ENCODE measurements at places on chromosomes 2 and 18.

- DNase-seq, result no peak
These were observed 52.9 kb downstream of the SATB2 start for GRCh38 chr2:199404841-199405240.

- DNase-seq, result no peak
These were observed 207.2 kb downstream of the SLC8A1 start for GRCh38 chr2:40244675-40245074.

DNA sequence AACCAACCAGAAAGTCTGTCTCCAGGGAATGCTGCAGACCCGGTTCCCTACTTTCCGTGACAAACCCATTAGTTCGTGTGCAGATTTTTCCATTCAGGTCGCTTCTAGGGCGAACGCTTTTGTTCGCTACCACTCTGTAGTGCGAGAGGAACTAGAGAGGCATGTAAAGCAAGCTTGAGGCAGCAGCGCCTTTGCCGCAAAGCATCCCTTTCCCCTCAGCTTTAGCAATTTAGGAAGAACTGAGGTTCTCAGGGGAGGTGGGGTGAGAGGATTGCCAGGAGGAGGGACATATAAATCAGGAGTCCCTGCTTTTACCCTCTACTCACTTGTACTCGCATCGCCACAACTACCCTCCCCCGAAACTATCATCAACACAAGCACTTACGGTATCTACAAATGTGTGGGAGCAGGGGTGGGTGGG lies 748 bp upstream of the ZNF804A start:
- no peak for DNase-seq

DNA sequence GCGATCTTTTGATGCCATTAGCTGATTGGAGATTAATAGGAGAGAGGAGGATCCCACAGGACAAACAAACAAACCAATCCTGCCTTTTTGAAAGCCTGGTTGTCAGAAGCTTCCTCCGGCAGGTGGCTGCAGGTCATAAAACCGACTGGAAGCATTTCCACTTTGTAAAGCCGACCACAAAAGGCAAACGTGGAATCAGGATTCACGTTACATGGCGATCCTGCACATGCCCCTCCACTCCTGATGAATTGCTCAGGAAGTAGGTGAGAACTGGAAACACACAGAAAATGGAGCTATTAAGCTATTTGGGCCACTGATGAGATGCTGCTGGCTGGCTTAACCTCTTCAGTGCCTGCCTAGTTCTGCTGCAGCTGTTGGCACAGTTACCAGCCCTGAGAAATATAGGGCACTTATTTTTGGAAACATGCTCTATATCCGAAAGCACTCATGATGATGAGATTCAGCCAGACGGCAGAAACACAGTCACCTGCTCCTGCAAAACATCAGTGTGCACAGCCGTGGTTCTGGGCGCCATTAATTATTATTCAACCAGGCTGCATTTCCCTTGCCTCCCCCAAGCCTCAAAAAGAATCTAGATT lies 110.3 kb upstream of the ST6GAL2 start:
- no peak for DNase-seq

DNA sequence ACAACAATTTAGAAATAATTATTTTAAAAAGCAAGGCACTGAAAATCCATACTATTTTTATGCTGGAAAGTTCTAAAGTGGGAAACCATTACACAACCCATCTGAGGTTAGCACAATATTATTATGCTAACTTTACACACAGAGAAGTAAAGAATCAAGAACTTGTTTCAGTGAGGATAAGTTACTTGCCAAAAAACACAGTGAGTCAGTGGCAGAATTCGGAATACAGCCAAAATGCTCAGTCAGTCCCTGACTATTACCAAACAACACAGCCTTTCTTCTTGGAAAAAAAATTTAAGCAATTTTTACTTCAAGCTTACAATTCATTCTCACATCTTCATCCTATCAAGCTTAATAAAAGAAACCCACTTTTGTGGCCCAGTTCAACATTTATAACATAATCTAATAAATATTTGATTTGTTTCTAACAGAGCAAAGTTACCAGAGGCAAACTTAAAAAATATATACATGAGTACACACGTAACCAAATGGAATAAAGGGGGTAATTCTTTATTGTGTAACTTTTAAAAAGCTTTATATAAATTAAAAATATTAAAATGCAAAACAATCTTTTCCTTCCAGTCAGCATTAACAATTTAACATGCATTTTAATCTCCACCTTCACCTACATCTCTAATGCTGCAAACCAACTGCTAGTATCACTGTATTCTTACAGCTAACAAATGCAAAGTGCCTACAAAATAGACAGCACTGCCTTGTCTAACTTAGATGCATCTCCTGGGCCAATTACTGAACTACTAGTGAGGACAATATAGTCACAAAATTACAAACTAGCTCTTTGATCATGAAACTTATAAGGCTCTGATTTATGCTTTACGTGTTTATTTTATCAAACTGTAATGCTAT lies 55.2 kb downstream of the CCDC88A start:
- DNase-seq, result no peak

DNA sequence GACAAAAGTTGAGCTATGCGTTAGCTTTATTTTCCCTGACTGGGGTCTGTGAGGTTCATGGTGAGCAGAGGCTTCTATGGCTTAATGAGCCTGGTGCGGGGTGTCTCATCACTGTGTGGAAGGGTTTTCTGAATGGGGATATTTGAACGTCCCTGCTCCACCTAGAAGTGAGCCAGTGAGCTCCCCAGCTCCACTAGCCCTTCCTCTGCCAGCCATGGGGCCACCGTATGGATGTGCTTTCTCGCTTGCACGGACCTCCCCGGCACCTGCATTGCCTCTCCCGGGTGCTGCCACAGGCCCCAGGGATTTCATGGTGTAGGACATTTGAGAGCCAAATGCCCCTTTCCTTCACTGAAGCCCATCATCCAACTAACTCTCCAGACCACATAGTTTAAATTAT lies 37.8 kb downstream of the CYP26B1 start:
- DNase-seq, result no peak

GRCh38 chr18:74140582-74140981 lies 7.1 kb downstream of the FBXO15 start:
- no peak for DNase-seq

DNA sequence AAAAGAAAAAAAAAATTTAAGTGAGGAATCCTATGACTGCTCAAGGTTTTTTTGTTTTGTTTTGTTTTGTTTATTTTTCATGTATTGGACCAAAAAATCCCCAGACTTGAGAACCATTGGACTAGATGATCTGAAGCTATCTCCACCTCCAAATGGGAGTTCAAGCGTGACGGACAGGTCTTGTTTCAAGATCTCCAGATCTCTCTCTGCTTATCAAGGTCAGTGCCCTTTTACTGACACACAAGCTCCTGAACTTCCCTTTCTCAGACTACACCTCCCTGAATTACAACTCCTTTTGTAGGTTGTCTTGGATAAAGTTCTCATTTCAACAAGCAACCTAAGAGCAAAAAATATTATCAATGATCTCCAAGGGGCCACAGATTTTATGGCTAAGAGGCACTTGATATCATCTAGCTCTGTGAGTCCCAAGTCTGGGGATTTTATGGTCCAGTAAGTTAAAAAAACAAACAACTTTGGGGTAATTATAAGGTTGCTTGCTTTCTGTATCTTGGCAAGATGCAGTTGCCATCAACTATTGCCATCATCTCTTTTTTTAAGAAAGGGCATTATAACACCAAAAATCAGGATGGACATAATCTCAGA lies 396.0 kb upstream of the ATP5MC3 start:
- no peak for DNase-seq

DNA sequence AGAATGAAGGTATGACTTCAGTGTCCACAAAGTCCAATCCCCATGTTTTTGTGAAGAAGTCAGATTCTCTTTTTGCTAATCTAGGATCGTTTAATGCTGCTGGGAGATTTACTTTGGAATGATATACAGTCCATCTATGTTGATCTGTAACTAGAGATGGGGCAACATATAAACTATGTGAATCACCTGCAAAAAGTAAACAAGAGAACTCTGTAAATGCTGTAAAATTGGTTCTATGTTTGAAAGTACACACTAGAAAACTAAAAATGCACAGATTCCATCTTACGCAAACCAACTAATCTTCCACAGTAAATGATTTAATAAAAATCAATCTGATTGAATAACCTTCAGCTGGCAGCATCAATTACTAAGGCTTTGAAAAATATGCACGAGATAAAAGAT lies 37.5 kb downstream of the VPS54 start:
- no peak for DNase-seq

DNA sequence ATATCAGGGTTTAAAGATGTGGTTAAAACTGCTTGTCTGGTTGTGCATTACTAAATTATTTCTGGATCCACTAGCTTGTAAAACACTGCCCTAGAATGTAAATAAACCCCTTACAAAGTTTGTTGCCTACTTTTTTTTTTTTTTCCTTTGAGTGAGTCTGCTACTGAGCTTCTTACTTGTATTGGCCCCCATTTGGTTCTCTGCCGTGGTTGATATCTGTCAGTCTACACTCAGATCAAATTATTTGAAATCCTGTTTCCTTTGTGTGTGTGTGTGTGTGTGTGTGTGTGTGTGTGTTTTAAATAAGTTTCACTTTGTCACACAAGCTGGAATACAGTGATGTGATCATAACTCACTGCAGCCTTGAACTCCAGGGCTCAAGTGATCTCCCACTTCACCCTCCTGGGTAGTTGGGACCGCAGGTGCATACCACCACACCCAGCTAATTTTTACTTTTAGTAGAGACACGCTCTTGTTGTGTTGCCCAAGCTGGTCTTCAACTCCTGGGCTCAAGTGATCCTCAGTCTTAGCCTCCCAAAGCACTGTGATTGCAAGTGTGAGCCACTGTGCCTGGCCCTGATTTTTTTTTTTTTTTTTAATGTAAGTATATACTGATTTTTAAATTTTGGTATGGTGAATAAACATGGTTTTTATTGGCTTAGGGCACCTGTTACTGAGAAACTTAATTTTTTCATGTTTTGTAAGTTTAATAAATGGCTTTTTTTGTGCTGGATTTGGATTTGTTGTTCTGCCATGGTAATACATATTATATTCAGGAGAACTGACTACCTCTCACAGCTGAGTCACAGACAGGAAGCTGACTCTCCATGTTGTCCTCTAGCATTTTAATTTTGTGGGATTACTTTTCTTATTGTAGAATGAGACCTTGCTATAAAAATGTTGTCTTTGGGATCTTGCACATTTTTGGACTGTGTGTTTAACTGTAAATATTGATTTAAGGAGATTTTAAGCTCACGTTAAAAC lies 48.5 kb downstream of the MAP4K4 start:
- no peak for DNase-seq

- no peak for DNase-seq
These were observed 57.1 kb downstream of the ZFP36L2 start for GRCh38 chr2:43169099-43169945.

GRCh38 chr2:240325016-240326007 lies 110.2 kb upstream of the GPC1 start:
- DNase-seq, result no peak

DNA sequence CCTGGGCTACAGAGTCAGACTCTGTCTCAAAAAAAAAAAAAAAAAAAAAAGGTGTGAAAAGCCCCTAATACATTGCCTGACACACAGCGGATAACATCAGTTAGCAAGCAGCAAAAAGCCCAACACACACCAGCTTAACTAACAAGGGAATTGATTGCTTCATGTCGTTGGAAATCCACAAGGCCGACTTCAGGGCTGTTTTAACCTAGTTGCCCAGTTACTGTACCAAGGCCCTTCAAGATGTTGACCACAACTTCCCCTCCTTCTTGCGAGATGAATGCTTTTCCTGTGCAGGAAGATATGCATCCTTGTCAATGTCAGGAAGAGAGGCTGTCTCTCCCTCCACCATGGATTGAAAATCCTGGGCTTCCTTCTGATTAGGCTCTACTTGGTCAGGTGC lies 202.9 kb downstream of the MIB1 start:
- no peak for DNase-seq

GRCh38 chr2:200861617-200862155 lies 2.8 kb downstream of the CLK1 start:
- DNase-seq, result no peak

- DNase-seq, result no peak
These were observed 38.8 kb downstream of the ZEB2 start for GRCh38 chr2:144481109-144481508.

DNA sequence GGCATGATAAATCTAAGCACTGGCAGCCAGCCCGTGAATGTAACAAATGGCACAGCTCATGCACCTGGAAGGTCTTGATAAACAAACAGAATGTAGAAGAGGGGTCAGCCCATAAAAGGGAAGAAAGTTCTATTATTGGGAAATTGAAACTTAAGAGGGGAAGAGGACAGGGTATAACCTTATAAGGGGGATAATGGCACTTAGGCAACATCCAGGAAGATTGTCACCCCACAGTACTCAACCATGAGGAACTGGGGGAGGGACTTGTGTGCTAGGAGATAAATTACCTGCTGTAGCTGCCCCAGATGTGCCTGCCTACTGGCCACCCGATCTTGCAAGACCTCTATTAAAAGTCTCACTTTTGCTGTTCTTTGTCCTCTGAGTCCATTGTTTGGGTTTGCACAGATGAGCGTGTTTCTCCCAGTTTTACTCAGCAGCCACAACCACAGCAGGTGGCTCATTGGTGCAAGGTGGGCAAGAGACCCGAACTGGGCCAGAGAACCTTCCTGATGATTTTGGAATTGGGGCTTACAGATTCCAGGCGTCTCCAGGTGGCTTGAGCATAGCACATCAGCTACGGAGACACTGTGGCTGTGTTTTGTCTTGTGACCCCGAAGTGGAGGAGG lies 79.0 kb upstream of the TAF1B start:
- no peak for DNase-seq

- no peak for DNase-seq
These were observed 55.9 kb downstream of the TTC21B start for GRCh38 chr2:165897726-165898125.

DNA sequence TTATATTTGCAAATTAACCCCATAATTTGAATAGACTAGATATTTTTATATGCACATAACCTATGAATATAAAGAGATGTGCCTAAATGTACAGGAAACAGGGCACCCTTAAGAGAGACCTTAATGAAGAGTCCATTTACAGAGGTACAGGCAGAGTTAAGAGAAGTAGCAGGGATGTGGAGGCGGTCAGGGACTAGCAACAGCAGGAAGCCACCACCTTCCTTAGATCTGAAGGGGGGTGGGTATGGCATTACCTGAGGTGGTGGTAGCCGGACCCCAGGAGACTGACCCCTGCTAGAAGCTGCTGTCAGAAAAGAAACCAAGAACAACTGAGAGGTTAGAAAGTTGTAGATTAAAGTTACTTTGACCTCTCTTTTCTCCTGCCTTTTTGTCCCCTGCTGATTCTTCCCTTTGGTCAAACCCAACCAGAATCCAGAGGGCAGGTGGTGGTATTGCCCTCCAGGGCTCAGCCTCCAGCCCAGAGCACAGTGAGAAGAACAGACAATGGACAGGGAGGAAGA lies 24.9 kb upstream of the ATG16L1 start:
- DNase-seq, result no peak

- DNase-seq, result no peak
These were observed 60.3 kb upstream of the UPP2 start for GRCh38 chr2:158041400-158041799.

GRCh38 chr2:147623328-147623727 lies 221.5 kb upstream of the ACVR2A start:
- DNase-seq, result no peak

- no peak for DNase-seq
These were observed 9.5 kb downstream of the SDC1 start for GRCh38 chr2:20215183-20216040.

Data from stimulated activated CD8-positive, alpha-beta memory T cell treated with anti-CD3 and anti-CD28 coated beads, Interleukin-15, amount 100 ng/mL, for 48 hours (primary cell).